ENCODE measurements at places on chromosomes 7 and 10. TPM values are rescaled to one million over a fixed set of nuclear protein-coding genes. Genes with fewer than 3 reads are reported as not detected.

TMEM213 gene
- not detected for total RNA-seq

BAMBI gene
- 16.3 TPM for total RNA-seq

RABGEF1 gene
- total RNA-seq = 31.6 TPM

TSPAN13 gene
- total RNA-seq = 4.4 TPM

COL28A1 gene
- 0.11 TPM for total RNA-seq

TAS2R5 gene
- not detected for total RNA-seq

FAM20C gene
- total RNA-seq = 90.8 TPM

ABCB4 gene
- total RNA-seq = not detected

PRF1 gene
- total RNA-seq = 6.2 TPM

SRPK2 gene
- total RNA-seq = 26.2 TPM
